Myometrial cell (primary cell): ENCODE measurements at places on chromosomes 6 and 20. TPM values are rescaled to one million over a fixed set of nuclear protein-coding genes. Genes with fewer than 3 reads are reported as not detected.

The ATP6V1G2 gene
- 0.18 and 0.58 TPM in 2 replicates for total RNA-seq

The LY6G5C gene
- 0.29 and 1.1 TPM in 2 replicates for total RNA-seq

The HLA-DQB2 gene
- total RNA-seq = not detected in 2 replicates

The SLC17A3 gene
- not detected in 2 replicates for total RNA-seq

The RHAG gene
- not detected in 2 replicates for total RNA-seq

The BMP6 gene
- total RNA-seq = under 0.01 and 1.1 TPM in 2 replicates

The AGER gene
- 2.3 and 5.5 TPM in 2 replicates for total RNA-seq

The ENPP3 gene
- total RNA-seq = under 0.01 TPM in 2 replicates

The PDYN gene
- total RNA-seq = not detected in 2 replicates

The TCP11 gene
- 2.3 and 2.6 TPM in 2 replicates for total RNA-seq

The ADAM33 gene
- total RNA-seq = 19.6 and 22.2 TPM in 2 replicates

The HLA-DRB5 gene
- total RNA-seq = not detected in 2 replicates

The PARD6B gene
- 0.53 and 0.58 TPM in 2 replicates for total RNA-seq

The PNLDC1 gene
- 0.18 and 0.86 TPM in 2 replicates for total RNA-seq

The VARS1 gene
- total RNA-seq = 102 and 105 TPM in 2 replicates

The NMBR gene
- total RNA-seq = not detected in 2 replicates

The METTL24 gene
- not detected in 2 replicates for total RNA-seq

The LHFPL5 gene
- not detected in 2 replicates for total RNA-seq

The THBS2 gene
- 483 and 502 TPM in 2 replicates for total RNA-seq

The BACH2 gene
- not detected in 2 replicates for total RNA-seq

The TIAM2 gene
- 8.1 and 9.7 TPM in 2 replicates for total RNA-seq

The BTN1A1 gene
- total RNA-seq = not detected in 2 replicates

The TUBB2B gene
- 8.0 and 11.0 TPM in 2 replicates for total RNA-seq

The CCND3 gene
- total RNA-seq = 118 and 119 TPM in 2 replicates

The KCNK15 gene
- total RNA-seq = not detected in 2 replicates

The CST4 gene
- total RNA-seq = not detected in 2 replicates

The ZKSCAN3 gene
- total RNA-seq = 2.9 and 3.9 TPM in 2 replicates

The MAP1LC3A gene
- 30.8 and 39.5 TPM in 2 replicates for total RNA-seq

The ADTRP gene
- 1.2 TPM in 1 of 2 replicates, not detected in the other for total RNA-seq

The MARCKS gene
- 57.1 and 60.3 TPM in 2 replicates for total RNA-seq

The ZNF165 gene
- 0.18 and 1.2 TPM in 2 replicates for total RNA-seq

The GLO1 gene
- total RNA-seq = 218 and 252 TPM in 2 replicates

The TULP1 gene
- not detected in 2 replicates for total RNA-seq

The VTA1 gene
- total RNA-seq = 41.2 and 73.7 TPM in 2 replicates

The TDRD6 gene
- total RNA-seq = not detected in 2 replicates

The UST gene
- total RNA-seq = 2.9 and 8.5 TPM in 2 replicates

The SLC35F1 gene
- under 0.01 TPM in 1 of 2 replicates, not detected in the other for total RNA-seq

The GRM1 gene
- total RNA-seq = not detected in 2 replicates

The COL20A1 gene
- total RNA-seq = not detected in 2 replicates

The PHACTR1 gene
- total RNA-seq = not detected in 2 replicates

The KIAA0408 gene
- total RNA-seq = 1.4 and 2.8 TPM in 2 replicates

The DIDO1 gene
- 29.7 and 30.8 TPM in 2 replicates for total RNA-seq

The ZNFX1 gene
- total RNA-seq = 18.1 and 18.5 TPM in 2 replicates
